ENCODE measurements at places on chromosomes 1 and 21. TPM values are rescaled to one million over a fixed set of nuclear protein-coding genes. Genes with fewer than 3 reads are reported as not detected.

Gene SYT14
- 1.4 TPM for total RNA-seq

Gene ZNF496
- 21.0 TPM for total RNA-seq

Gene CR1
- total RNA-seq, result not detected

Gene CR2
- total RNA-seq, result not detected

Gene DDAH1
- total RNA-seq, result 168 TPM

Gene ASPM
- 21.4 TPM for total RNA-seq

Gene RGSL1
- total RNA-seq, result not detected

- H3K4me1 ChIP-seq, result no peaks in the 10 kb centered on the region
- H3K4me3 ChIP-seq, result no peak overlapping the region
- no peak for DNase-seq
- H3K27me3 ChIP-seq, result no peaks in the 10 kb centered on the region
- H3K27ac ChIP-seq, result no peak overlapping the region
Observed at GRCh38 chr1:89576013-89576412, 51.4 kb downstream of the LRRC8B start.

DNA sequence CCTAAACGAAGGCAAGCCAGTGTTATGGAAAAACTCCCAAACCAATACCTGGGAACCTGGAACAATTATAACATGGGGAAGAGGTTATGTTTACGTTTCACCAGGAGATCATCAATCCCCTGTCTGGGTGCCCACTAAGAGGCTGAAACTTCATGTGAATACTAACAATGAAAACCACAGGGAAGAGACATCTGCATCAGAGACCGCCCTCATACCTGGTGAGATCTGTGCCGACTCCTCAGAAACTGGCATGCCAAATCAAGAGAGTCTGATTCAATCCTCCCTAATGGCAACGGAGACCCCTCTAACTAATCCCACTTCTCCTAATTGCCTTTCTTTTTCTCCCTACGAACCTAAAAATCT lies 163.2 kb downstream of the IER5 start:
- no peak overlapping the region for H3K4me3 ChIP-seq
- no peaks in the 10 kb centered on the region for H3K36me3 ChIP-seq
- no peak overlapping the region for H3K27ac ChIP-seq
- DNase-seq, result no peak
- H3K4me1 ChIP-seq, result peaks cover 30% of the 10 kb centered on the region

DNA sequence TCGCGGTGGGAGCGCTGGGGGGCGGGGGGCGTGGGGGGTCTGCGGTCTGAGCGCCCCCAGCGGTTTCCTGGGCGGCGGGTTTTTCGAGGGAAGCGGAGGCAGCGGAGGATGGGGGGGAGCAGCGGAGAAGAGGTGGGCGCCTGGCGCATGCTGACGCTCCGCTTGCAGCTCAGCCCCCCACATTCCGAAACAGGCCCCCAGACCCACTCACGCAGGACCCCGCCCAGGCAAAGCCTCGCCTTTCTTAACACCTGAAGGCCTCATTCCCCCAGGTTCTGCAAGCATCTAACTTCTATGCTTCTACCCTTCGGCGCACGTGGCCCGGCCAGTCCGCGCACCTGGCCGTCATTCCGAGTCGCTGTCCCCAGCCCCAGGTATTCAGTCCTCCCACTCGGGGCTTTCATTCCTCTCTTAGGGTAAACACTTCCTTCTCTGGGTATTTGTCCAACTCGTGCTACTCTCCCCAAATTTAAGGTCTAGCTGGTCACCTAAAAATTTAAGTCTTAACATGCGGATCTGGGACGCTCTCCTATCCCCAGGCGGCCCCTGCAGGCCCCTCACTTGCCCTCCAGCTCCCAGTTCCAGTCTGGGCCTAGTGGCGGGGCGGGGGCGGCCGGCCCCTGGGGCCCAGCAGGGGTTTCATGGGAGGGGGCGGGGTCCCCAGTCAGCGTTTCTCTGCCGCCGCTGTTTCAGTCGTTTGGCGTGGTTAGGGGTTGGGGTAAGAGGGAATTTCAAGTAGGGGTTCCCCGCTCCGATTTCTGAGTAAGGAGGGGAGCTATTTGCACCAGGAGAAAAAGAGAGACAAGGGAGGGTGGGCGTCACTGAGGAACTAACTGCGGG lies 2.8 kb upstream of the ZBTB7B start:
- H3K27ac ChIP-seq, result peak overlapping the region; percentile 21
- peaks cover 17% of the 10 kb centered on the region for H3K4me1 ChIP-seq
- no peaks in the 10 kb centered on the region for H3K27me3 ChIP-seq
- H3K36me3 ChIP-seq, result no peaks in the 10 kb centered on the region
- peak; percentile 35 for DNase-seq
- H3K4me3 ChIP-seq, result peak overlapping the region; percentile 63

- no peak overlapping the region for H3K4me3 ChIP-seq
- H3K27me3 ChIP-seq, result peaks cover 5% of the 10 kb centered on the region
- no peaks in the 10 kb centered on the region for H3K4me1 ChIP-seq
- H3K27ac ChIP-seq, result no peak overlapping the region
- no peaks in the 10 kb centered on the region for H3K36me3 ChIP-seq
Observed at GRCh38 chr1:25183126-25183980, 48.9 kb downstream of the SYF2 start.

DNA sequence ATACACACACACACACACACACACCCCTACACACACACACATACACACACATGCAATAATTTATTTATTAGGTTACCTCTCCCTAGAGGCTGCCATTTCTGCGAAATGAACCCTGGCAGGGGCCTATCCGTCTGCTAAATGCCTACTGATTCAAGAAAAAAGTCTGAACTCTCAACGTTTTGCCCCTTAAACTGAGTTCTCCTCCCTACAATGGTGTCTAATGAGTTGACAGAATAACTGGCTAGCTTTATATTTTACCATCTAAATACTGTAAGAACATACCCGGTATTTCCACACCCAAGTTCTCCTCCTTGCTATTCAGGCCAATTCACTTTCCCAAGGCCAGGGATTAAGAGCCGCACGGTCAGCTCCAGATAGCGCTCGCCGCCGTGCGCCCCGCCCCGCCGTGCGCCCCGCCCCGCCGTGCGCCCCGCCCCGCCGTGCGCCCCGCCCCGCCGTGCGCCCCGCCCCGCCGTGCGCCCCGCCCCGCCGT lies 339 bp upstream of the RNPC3 start:
- no peaks in the 10 kb centered on the region for H3K27me3 ChIP-seq
- peak; percentile 75 for DNase-seq
- no peak overlapping the region for H3K27ac ChIP-seq
- H3K36me3 ChIP-seq, result no peaks in the 10 kb centered on the region
- peaks cover 14% of the 10 kb centered on the region for H3K4me1 ChIP-seq

- H3K36me3 ChIP-seq, result peaks cover 4% of the 10 kb centered on the region
- no peaks in the 10 kb centered on the region for H3K27me3 ChIP-seq
- H3K27ac ChIP-seq, result peak overlapping the region; percentile 77
- H3K4me1 ChIP-seq, result peaks cover 38% of the 10 kb centered on the region
Observed at GRCh38 chr1:95023399-95024043, 49.2 kb downstream of the ALG14 start.

- H3K4me3 ChIP-seq, result no peak overlapping the region
- 0 out of 2 replicates have a peak, but pooled peaks cover 6% of the 10 kb centered on the region for H3K4me1 ChIP-seq
- no peak overlapping the region for H3K27ac ChIP-seq
- H3K27me3 ChIP-seq, result no peaks in the 10 kb centered on the region
- no peak for DNase-seq
- no peaks in the 10 kb centered on the region for H3K36me3 ChIP-seq
Observed at GRCh38 chr1:201222125-201222524, 31.5 kb downstream of the IGFN1 start.

GRCh38 chr21:19489930-19490329 lies 1086.3 kb upstream of the TMPRSS15 start:
- H3K4me3 ChIP-seq, result no peak overlapping the region
- DNase-seq, result no peak
- no peaks in the 10 kb centered on the region for H3K27me3 ChIP-seq
- no peaks in the 10 kb centered on the region for H3K4me1 ChIP-seq
- no peaks in the 10 kb centered on the region for H3K36me3 ChIP-seq

DNA sequence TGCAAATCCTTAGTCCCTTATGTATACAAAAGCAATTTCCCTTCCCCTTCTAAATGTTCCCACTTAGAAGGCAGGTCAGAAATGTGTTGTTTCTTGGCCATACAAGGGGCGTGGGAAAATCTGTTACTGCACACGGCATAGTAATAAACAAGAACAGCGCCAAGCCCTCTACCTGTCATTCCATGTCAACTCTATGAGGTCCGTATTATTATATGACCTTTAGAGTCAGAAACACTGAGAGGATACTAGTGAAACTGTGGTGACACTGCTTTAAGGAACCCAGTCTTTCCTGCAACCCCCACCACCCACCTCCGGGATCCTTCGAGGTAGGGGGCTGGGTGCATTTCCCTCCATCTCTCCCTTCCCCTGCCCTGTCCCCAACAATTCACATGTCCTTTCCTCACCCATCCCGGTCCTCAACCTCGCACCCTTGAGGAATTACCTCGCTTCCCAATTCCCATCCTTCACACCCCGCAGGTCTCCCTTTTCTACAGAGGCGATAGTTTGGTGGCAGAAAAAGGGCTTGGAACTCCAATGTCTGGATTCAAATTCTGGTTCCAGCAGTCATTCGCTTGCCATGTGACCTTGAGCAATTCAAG lies 647 bp downstream of the SDHB start:
- peak overlapping the region; percentile 90 for H3K4me3 ChIP-seq
- peak; percentile 21 for DNase-seq
- H3K36me3 ChIP-seq, result peaks cover 10% of the 10 kb centered on the region
- H3K4me1 ChIP-seq, result peaks cover 11% of the 10 kb centered on the region
- H3K27ac ChIP-seq, result peak overlapping the region; percentile 59

GRCh38 chr1:26189331-26189730 lies 1.1 kb upstream of the CATSPER4 start:
- no peak overlapping the region for H3K4me3 ChIP-seq
- no peak for DNase-seq
- H3K27me3 ChIP-seq, result peaks cover 8% of the 10 kb centered on the region
- no peak overlapping the region for H3K27ac ChIP-seq
- H3K4me1 ChIP-seq, result no peaks in the 10 kb centered on the region
- H3K36me3 ChIP-seq, result no peaks in the 10 kb centered on the region

DNA sequence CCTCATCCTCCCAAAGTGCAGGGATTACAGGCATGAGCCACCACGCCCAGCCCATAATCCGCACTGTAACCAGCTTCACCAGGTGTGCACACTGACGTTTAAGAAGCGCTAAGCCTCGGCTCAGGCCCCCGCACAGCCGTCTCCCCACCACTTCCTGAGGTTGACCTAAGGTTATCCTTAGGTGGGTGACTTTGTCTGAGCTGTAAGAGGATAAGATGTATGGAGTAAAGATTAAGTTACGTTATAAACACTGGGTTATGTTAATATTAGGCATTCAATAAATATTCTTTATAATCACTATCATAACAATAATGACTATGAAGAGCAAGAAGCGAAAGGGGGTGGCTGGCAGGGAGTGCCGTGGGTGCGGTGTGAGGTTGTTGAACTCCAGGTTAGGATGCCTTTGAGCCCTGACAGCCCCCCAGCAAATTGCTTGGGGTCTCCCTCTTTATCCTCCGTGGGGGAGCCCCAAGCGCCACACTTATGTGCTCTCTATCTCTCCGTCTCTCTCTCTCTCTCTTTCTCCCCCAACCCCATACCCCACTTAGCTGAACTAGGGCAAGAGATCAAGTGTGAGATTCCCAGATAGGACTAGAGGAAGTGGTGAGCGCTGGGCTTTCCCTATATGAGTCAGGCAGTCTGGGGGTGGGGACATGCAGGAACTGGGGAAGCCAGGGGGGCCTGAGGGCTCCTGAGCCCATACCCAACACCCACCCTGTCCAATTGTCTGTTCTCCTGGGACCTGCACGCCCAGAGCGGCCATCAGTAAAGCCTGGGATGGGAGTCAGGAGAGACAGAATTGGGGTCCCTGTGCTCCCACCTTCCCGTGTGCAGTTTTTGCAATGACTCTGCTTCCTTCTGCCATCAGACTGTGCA lies 7.6 kb downstream of the EFHD2 start:
- peaks cover 27% of the 10 kb centered on the region for H3K4me1 ChIP-seq
- DNase-seq, result peak; percentile 63
- no peaks in the 10 kb centered on the region for H3K27me3 ChIP-seq
- no peak overlapping the region for H3K4me3 ChIP-seq
- H3K36me3 ChIP-seq, result no peaks in the 10 kb centered on the region

- no peaks in the 10 kb centered on the region for H3K36me3 ChIP-seq
- H3K27me3 ChIP-seq, result no peaks in the 10 kb centered on the region
- peak; percentile 33 for DNase-seq
- H3K4me3 ChIP-seq, result no peak overlapping the region
- H3K27ac ChIP-seq, result no peak overlapping the region
Observed at GRCh38 chr1:212688341-212689047, 11.1 kb downstream of the BATF3 start.

DNA sequence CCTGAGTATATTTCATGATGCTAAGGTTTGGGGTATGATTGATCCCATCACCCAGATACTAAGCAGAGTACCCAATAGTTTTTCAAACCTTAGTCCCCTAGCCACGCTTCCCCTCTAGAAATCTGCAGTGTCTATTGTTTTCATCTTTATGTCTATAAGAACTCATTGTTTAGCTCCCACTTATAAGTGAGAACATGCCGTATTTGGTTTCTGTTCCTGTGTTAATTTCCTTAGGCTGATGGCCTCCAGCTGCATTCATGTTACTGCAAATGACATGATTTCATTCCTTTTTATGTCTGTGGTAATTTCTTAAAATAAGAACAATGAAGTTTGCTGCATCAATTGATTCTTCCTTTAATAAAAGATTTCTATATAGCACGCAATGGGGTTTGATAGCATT lies 301.3 kb downstream of the PLPP3 start:
- no peaks in the 10 kb centered on the region for H3K27me3 ChIP-seq
- H3K36me3 ChIP-seq, result no peaks in the 10 kb centered on the region
- H3K27ac ChIP-seq, result no peak overlapping the region
- H3K4me1 ChIP-seq, result no peaks in the 10 kb centered on the region
- H3K4me3 ChIP-seq, result no peak overlapping the region
- DNase-seq, result no peak

- H3K27me3 ChIP-seq, result no peaks in the 10 kb centered on the region
- no peak overlapping the region for H3K4me3 ChIP-seq
- H3K4me1 ChIP-seq, result no peaks in the 10 kb centered on the region
- H3K27ac ChIP-seq, result no peak overlapping the region
- DNase-seq, result no peak
- no peaks in the 10 kb centered on the region for H3K36me3 ChIP-seq
Observed at GRCh38 chr1:48215889-48216288, 6.6 kb upstream of the SLC5A9 start.

- H3K4me3 ChIP-seq, result no peak overlapping the region
- no peaks in the 10 kb centered on the region for H3K27me3 ChIP-seq
- H3K27ac ChIP-seq, result no peak overlapping the region
- H3K4me1 ChIP-seq, result no peaks in the 10 kb centered on the region
- H3K36me3 ChIP-seq, result no peaks in the 10 kb centered on the region
Observed at GRCh38 chr1:4006676-4007374, 106.8 kb upstream of the C1orf174 start.

- no peak for DNase-seq
- H3K4me1 ChIP-seq, result no peaks in the 10 kb centered on the region
- H3K4me3 ChIP-seq, result no peak overlapping the region
- H3K36me3 ChIP-seq, result no peaks in the 10 kb centered on the region
- no peaks in the 10 kb centered on the region for H3K27me3 ChIP-seq
Observed at GRCh38 chr21:14672466-14672865, 126.4 kb upstream of the SAMSN1 start.

DNA sequence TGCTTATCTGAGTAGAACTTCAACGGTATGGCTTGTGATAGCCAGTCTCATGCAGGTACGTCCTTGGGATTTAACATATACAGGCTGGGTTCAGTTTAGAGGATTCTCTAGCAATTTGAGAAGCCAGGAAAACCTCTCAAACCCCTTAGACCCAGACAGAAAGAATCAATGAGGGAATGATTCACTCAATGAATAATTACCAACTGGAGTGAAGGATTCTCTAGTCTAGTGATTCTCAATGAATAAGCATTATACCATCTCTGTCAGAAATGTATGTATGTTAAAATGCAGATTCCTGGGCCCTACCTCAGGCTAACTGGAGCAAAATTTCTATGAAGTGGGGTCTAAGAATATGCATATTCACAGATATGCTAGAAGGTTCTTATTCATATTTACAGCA lies 54.5 kb upstream of the APP start:
- no peak for DNase-seq
- no peak overlapping the region for H3K27ac ChIP-seq
- no peaks in the 10 kb centered on the region for H3K36me3 ChIP-seq
- H3K4me3 ChIP-seq, result no peak overlapping the region
- no peaks in the 10 kb centered on the region for H3K4me1 ChIP-seq
